ENCODE measurements at places on chromosomes 7 and 10.

DNA sequence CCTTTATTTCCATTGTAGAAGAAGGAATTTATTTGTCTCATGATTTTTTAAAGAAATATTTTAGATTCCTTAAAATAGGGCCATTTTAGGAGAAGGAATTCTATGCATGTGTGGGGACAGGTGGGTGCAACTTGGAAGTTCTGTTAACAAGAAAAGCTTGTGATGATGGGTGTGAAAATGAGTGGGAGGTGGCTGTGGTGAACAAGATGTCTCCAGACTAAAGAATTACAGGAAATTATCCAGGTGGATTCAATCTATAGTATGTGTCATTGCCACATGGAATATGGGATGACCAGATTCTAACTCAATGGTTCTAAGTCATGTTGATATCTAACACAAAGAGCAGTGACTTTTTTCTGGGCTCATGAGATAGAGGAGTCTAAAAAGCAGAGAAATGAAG, 229.6 kb upstream of the IGFBP3 start:
- DNase-seq: no peak

- no peak for DNase-seq
Observed at GRCh38 chr7:93717217-93717900, 142.8 kb upstream of the CALCR start.

DNA sequence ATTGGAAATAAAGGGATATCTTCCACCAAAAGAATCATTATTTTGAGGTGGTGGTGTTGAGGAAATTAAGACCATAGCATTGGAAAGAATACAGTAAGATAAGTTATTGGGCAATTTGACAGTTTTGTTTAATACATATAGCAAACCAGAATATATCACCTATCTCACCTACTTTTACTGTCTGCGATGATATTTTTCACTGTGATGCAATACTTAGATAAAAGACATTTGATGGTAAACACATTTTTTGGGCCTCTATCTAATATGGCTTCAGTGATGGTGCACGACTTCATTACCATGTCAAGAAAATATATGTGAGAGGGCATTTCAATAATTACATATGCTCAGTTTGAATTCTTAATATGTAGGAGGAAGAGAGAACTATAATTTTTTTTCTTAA, 93.7 kb upstream of the MAGI2 start:
- no peak for DNase-seq

GRCh38 chr7:8357536-8357935, 75.9 kb upstream of the NXPH1 start:
- DNase-seq: no peak

- no peak for DNase-seq
Observed at GRCh38 chr10:84195044-84195830, 900 bp downstream of the CDHR1 start.

DNA sequence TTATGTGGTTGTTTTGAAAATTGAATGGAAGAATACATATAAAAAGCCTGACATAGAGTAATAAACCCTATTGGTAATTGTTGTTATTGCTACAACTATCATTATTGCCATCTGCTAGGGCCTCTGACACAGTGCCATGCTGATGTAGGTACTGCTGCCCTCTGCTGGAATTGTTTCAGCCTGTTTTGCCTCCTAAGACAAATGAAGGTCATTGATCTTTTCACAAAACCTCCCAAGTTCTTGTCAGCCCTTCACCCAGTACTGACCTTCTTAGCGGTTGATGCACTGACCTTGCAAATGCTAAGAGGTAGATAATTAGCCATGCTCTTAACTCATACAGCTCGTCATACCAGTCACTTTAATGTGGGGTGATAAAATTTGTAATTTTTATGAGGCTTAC, 975.2 kb downstream of the SORCS1 start:
- DNase-seq: peak; percentile 53

- no peak for DNase-seq
Observed at GRCh38 chr7:131212114-131212513, 115.6 kb upstream of the MKLN1 start.

GRCh38 chr10:59060852-59061251, 115.6 kb upstream of the PHYHIPL start:
- DNase-seq: no peak

DNA sequence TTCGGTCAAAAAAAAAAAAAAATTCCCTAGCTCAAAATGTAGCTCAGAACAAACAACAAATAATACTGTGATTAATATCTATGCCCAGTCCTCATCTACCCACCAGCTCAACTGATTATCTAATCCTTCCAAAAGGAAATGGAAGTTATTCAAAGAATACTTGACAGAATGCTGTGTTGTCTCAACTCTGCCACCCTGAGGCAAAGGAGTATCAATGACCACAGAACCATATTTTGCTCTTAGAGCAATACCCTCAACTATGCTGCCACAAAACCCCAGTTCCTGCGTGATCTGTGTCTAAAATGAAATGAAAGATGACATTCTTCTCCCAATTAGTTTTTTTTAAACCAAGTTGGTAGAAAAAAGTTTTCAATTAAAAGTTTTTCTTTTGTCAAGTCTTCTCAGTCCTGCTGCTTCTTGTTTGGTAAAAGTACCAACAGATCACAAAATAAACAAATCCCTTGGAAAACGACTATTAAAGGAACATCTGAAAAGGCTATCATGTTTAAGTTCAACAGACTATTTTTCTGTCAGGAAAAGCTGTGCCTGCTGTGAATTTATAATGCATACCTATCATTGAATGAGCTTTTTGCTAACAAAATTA, 21.6 kb downstream of the RBM28 start:
- peak; percentile 70 for DNase-seq

DNA sequence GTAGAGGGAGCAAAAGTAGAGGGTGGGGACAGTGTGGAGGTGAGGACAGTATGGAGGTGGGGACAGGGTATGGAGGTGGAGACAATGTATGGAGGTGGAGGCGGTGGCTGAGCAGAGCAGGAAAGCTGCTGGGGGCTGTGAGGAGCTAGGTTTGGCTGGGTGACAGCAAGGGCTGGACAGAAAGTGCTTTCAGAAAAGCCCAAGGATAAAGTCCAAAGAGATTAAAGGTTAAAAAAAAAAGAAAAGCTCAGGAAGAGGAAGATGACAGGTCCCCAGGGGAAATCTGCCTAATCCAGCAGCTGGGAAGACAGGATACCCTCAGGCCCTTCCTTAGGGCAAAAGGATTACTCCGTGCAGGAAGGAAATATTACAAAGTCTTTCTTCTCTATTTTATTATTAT, 32.1 kb upstream of the PFKFB3 start:
- DNase-seq: no peak

DNA sequence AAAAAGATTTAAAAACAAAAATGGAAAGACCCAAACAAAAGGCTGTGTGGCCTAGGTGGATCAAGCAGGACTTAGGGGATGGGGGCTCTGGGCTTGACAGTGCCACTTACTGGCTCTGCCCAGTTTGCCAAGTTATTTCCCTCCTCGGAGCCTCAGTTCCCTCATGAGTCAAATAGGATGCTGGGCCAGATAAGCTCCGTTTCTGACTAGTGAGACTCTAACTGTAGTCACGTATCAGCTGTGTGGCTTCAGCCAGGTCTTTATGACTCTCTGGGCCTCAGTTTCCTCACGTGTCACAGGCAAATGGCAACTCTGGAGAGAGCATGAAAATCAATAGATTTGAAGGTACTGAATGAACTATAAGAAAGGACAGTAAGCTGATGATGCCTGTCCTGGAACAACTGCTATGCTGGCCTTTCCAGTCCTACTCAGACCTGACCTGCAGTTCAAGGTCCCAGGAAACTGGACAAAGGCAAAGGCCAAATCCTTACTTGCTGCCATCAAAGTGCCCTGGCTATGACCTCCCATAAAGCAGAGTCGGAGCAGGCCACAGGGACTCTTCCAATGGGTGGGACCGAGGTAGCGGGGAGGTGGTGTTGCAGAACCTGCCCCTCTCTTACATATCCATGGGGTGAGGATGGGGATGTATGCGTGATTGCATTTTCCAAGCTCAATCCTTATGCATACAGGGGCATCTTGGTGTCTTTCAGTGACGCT, 27.0 kb downstream of the FAM53B start:
- no peak for DNase-seq

GRCh38 chr10:1411956-1412355, 325.4 kb downstream of the ADARB2 start:
- DNase-seq: no peak

GRCh38 chr7:158121441-158122045, 466.1 kb downstream of the PTPRN2 start:
- DNase-seq: no peak

DNA sequence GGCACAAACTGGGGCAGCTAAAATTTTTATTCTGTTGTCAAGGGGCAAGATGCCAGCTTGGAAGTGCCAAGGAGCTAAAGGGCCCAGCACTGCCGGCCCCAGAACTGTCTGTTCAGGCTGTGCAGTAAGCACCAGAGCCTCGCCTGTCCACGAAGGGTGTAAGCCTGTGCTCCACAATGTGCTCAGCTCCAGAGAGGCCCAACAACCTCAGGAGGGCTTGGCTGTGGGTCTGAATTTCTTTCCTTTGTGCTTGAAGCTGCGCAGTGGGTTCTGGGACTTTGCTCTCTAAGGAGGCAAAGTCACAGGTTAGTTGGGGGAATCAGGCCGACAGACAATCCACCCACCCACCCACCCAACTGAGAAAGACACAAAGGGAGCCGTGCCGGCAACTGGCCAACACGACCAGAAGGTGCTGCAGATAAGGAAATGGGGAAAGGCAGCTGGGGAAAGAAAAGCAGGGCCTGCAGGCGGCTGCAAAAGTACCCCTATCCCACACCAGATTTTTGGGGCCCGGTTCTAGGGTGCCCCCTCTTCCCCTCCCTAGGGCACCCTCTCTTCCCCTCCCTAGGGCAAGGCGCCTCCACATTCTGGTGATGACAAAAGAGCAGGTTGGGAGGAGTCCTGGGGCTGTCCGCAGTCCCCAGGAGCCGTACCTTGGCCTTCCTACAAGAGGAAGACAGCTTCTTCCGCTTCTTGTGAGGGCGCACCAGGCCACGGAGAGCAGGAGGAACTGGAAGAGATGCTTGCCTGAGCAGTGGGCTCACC, 7.7 kb downstream of the DDX56 start:
- peak; percentile 47 for DNase-seq

DNA sequence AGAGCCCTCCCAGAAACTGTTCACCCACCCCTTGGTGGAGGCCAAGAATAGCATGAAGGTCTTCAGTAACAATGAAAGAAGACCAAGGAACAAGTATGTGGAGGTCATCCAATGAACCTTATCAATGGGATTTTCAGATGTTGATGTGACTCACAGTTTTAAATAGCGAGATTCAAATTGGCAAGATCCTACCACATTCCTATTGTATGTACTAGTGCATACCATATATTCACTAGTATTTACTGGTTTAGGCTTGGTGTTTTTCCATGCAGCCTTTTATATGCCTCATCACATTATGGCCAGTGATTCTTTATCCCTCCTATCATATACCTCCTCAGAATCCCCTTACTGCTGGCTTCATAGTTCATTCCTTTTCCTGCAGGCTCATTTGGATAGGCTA, 54.4 kb downstream of the ITGB8 start:
- no peak for DNase-seq

- DNase-seq: no peak
Observed at GRCh38 chr7:45384499-45384898, 189.7 kb upstream of the ADCY1 start.

GRCh38 chr7:30436046-30436445, 42.5 kb downstream of the NOD1 start:
- DNase-seq: no peak

- peak; percentile 79 for DNase-seq
Observed at GRCh38 chr7:85186521-85187241, at the start of gene SEMA3D. Gene SEMA3D (minus strand): TSS chr7:85187056. CDS start chr7:85121891, 65,165 bp downstream.

GRCh38 chr10:15053061-15053460, 9.3 kb downstream of the OLAH start:
- DNase-seq: no peak

GRCh38 chr7:112615701-112616100, 134.9 kb downstream of the LSMEM1 start:
- DNase-seq: no peak

DNA sequence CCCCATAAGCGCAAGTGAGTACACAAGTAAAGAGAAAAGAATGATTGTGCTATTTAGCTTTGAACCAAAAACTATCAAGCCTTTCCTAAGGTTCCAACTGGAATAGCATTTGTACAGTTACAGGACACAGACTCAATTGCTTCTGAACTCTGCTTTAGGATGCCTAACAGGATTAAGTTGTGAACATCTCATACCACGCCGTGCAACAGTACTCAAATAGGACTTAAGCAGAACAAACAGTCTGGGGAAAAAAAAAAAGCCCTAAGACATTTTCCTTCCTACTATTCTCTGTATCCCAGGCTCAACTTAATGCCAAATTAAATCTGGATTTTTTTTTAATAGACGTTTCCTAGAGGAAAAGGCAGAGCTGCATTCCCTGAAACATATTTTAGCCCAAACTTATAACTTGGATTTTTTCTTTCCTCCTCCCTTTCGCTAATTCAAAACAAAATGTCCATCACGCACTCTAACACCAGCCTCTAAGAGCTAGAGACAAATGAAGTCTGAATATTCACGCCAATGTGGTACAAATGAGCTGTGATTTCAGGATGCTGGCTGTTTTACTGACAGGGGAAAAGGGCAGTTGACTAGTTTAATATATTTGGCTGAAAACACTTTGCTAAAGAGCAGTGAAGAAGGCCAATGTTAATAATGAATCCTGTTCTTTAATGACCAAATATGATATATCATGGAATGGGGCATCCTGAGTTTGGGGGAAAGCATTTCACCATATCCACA, 68.6 kb downstream of the CALD1 start:
- DNase-seq: no peak

DNA sequence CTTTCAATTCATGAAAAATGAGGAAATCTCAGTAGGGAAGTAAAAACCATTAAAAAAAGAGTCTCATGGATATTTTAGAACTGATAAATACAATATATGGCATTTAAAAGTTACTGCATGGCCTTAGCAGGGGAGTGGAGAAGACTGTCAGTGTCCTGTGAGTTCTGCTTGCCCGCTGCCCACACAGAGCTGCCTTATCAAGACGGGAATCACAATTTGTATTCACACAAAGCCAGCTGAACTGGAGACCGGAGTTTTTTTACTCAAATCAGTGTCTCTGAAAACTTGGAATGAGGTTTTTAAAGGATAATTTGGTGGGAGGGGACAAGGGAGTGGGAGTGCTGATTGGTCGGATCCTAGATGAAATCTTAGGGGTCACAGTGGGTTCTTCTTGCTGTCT, 17.1 kb downstream of the LANCL2 start:
- DNase-seq: no peak
